ENCODE measurements at places on chromosomes 5 and 9.

GRCh38 chr5:7795306-7795705 is 55.6 kb downstream of the CFAP90 start:
- no peak for DNase-seq

DNA sequence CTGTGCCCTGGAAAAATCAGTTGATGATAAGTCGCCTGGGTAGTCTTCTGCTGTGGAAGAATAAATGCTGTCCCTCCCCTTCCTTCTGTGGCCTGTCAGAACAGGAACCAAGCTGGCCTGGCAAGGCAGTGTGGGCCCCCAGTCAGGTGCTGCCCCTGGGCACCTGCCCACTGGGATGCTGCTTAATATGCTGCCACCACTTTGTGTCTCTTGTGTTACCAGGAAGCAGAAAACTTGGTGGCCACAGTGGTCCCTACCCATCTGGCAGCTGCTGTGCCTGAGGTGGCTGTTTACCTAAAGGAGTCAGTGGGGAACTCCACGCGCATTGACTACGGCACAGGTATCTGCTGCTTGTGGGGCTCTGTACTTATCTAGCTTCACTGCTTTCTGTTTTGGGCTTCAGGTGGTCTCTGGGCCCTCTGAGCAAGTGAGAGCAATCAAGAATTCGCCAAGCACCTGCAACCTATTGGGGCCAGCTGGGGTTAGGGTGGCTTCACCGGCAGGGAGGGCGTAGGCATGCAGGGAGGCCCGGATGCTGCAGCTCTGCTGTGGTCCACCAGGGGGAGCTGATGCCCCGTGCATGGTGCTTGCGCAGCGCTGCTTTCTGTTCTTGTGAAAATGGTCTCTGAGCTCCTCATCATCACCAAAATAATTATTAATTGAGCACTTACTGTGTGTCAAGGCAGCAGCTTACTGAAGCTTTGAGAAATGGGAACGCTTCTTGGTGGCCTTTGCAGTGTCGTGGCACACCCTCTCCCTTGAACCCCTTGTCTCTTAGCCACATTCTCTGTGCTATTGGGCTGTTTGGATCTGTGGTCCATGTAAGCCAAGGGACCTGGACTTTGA is 20.3 kb downstream of the PTPA start:
- peak; percentile 75 for DNase-seq

GRCh38 chr5:38138574-38138973 is 119.8 kb upstream of the EGFLAM start:
- no peak for DNase-seq

- DNase-seq: no peak
Measured at GRCh38 chr5:91006713-91007112, 376.4 kb downstream of the ARRDC3 start.

DNA sequence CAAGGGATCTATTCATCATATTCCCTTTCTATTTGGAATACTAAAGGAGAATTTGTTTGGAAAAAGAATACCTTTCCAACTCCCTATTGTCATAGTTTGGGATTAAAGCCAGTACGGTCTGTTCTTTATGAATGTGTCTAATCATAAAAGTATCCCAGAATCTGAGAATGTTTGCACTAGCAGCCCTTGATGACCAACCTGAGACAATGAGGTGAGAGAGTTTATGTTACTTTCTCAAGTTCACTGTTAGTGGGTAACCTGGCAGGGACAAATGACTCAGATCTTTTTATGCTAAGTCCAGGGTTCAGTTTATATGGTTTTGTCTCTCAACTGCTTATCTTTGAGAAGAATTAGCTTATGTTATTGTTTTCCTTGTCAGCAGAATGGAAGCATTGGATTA is 25.3 kb upstream of the TLR4 start:
- DNase-seq: no peak

DNA sequence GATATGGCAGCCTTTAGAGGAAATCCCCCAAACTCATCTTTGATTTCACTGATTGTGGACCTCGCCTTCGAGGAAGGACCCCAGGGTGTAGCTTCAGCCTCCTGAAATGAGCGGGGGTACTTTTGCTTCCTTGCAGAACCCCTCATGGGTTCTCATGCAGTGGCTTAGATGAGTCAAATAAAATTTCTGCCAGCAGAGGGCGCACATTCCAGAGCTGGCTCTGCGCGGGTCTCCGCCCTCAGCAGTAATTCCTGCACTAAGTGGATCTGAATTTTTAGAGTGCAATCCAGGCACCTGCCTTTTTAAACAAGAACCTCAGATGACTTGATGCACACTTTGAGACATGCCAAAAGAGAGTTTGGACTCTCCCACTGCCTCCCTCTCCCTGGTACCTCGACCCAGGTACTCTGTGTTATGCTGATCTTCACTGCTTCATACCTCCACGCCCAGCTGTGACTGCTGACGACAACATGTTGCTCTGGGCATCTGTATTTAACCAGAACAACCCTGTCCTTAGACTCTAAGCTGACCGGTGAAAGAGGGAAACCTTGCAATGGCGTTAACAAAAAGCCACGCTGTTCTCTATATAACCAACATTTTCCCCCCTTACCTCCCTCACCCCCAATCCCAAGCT is 7.3 kb downstream of the EGFLAM start:
- DNase-seq: peak; percentile 11

DNA sequence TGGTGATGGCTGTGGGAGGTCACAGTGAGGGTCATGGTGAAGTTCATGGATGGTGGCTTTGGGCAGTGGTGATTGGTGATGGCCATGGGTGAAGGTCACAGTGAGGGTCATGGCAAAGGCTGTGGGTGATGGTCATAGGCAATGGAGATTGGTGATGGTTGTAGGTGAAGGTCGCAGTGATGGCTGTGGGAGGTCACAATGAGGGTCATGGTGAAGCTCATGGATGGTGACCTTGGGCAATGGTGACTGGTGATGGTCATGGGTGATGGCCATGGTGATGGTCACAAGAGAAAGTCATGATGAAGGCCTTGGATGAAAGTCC is 115.6 kb upstream of the IRX4 start:
- DNase-seq: no peak

- no peak for DNase-seq
Measured at GRCh38 chr9:2041736-2042135, 26.6 kb downstream of the SMARCA2 start.

GRCh38 chr5:169706758-169707450 is 69.8 kb downstream of the DOCK2 start:
- no peak for DNase-seq

DNA sequence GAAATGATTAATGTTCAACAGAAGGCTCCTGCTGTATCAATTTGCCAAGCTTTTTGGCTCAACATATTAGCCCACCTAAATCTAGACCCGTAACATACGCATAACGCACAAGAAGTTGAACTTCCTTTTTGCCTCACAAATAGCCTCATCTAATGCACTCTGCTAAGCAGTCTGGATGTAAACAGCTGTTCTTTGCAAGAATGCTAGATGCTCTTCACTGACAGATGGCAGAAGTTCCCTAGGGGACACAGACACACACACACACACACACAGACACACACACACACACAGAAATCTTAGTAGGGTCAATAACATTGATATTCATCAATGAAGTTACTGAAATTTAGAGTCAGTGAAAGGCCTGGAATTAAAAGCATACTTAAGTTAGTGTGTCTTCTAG is 13.2 kb upstream of the PCA3 start:
- no peak for DNase-seq

- DNase-seq: no peak
Measured at GRCh38 chr5:140109759-140110645, 3.9 kb upstream of the PURA start.

- DNase-seq: no peak
Measured at GRCh38 chr5:154228696-154229095, 38.2 kb downstream of the GALNT10 start.

DNA sequence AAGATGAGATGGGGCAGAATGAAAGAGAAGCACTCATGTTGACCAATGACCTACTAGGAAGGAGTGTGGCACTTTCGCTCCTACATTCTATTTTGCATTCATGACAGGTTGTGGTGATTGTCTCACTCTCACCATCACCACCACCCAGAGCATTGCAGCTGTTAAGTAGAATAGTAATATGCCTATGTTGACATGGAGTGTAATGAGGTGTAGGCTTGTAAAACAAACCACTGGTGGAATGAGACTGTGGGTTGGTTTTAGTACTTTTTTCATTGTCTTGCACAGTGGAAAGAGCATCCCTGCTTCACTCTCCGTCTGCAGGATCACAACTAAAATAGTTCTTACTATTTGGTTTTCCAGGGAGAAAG is 516.7 kb downstream of the NTRK2 start:
- DNase-seq: no peak

GRCh38 chr9:36109071-36109470 is 27.5 kb upstream of the GLIPR2 start:
- no peak for DNase-seq

GRCh38 chr5:76225336-76225735 is 142.2 kb downstream of the SV2C start:
- DNase-seq: no peak

DNA sequence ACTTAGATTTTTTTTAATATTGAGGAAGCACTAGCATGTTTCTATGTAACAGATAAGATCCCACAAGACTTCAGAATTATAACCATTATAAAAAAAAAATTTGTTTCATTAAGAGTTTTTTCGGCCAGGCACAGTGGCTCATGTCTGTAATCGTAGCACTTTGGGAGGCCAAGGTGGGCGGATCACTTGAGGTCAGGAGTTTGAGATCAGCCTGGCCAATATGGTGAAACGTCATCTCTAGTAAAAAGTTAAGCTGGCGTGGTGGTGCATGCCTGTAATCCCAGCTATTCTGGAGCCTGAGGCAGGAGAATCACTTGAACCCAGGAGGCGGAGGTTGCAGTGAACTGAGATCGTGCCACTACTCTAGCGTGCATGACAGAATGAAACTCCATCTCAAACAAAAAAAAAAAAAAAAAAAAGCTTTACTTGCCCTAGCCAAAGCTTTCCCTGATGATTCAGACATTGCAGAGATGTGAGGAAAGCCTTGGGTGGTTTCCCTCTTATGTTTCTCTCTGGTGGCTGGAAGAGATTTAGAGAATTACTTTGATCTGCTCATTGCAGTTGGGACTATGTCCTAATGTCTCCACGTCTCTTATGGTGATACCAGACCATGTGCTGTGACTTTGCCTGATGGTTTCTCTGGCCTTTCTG is 65.4 kb downstream of the EGFLAM start:
- no peak for DNase-seq

DNA sequence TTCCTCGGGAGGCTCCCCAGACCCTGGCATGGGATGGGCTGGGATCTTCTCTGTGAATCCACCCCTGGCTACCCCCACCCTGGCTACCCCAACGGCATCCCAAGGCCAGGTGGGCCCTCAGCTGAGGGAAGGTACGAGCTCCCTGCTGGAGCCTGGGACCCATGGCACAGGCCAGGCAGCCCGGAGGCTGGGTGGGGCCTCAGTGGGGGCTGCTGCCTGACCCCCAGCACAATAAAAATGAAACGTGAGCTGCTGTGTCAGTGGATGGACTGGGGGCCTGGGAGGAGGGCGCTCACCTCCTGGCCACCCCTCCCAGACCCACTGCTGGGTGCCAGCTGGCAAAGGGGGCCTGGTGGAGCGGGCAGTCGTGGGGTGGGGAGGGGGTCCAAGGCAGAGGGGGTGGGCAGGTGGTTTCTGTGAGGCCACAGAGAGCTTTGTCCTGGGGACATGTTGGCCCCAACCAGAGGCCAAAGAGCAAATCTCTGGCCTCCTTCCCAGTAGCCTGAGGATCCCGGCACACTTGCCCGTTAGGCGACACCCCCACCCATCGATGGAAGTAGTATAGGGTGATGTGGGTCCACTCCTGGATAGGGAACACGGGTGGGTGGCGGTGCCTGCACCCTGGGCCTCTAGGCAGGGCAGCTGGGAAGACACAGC is 9.8 kb downstream of the EGFL7 start:
- no peak for DNase-seq

DNA sequence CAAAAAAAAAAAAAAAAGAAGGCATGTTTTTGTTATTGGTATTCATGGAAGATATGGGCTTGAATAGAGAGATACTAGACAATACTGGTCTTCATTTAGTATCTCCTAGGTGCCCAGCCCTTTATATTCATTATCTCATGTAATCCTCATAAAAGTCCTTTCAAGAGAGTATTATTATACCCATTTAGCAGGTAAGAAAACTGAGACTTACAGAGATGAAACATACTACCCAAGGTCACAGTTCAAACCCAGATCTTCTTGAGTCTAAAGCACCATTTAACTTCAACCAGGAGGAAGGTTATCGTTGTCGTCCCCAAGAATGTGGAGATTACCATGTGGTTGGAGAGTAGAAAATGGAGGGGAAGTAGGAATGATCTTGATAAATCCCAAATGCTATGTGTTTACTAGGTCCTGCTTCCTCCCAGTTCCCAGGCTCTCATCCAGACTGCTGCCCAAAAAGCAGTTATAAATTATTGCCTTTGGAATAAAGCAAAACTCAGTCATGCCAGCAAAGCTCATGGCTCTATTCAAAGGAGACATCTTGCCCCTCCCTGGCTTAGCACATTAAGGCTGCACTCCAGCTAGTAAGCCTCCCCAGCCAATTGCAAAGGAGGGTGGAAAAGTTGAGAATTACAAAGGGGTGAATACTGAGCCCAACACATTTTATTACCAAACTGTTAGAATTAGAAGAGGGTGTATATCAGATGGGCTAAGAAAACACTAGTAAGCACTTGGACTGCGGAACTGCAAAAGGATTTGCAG is 163.9 kb downstream of the PIK3R1 start:
- DNase-seq: no peak

- peak; percentile 7 for DNase-seq
Measured at GRCh38 chr5:66440202-66440680, 156.0 kb upstream of the MAST4 start.

DNA sequence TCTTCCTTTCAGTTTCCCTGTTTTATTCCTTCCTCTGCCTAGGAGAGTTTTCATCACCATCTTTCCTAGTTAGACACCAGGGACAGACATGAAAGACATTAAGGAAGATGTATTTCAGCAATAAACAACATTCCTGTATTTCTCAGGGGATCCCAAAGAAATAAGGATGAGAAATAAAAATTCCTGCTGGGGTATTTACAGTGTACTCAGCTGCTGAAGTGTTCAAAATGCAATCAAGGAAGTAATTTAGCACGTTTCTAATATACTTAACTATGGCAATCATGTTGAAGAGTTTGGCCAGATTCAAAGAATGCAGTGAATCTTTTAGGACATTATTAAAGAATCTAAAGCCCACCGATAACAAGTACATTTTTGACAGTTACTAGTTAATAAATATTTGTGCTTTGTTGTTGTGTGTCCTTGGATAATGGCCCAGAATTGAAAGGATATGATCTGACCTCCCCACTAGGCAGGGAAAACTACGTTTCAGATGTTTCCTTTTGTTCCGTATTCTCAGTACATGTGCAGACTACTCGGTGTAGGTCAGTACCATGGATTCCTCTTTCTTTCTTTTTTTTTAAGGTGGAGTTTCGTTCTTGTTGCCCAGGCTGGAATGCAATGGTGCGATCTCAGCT is 46.8 kb downstream of the INIP start:
- no peak for DNase-seq

DNA sequence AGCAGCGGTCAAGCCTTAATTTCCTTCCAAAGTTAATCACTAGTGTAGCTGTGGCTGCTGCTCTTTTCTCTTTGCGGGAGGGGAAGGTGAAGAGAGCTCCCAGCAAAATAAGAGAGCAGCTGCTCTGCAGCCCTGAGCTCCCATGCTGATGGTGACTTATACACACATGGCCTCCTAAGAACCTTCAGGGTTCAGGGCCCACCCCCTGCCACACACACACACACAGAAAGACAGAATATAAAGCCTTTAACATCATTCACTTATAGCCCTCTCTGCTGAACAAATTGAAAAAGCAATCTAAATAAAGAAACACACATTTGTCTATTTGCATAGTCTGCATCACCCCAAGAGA is 43.6 kb downstream of the GAS1 start:
- DNase-seq: no peak

- no peak for DNase-seq
Measured at GRCh38 chr5:141342773-141343172, 856 bp upstream of the PCDHGA3 start.

- no peak for DNase-seq
Measured at GRCh38 chr9:126915846-126916543, 1.4 kb downstream of the RALGPS1 start.
